Activated gamma-delta T cell (primary cell): ENCODE measurements at places on chromosomes 11 and 22.

DNA sequence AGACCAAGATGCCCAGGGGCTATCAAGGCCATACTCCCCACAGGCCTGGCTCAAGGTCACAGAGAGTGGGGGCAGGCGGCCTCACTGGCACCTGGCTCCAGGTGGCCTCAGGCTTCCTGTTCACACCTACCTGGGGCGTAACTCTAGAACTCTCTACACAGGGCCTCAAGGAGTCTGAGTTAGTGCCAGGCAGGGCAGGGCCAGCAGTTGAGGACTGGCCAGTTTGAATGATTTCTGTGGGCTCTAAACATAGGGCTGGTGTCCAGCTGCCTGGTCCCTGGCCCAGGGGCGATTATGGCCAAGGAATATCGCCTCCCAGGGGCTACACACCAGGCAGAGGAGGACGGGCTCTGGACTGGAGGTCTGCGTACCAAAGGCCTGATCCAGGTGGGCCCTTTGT is 79.2 kb downstream of the WNT7B start:
- DNase-seq = no peak

DNA sequence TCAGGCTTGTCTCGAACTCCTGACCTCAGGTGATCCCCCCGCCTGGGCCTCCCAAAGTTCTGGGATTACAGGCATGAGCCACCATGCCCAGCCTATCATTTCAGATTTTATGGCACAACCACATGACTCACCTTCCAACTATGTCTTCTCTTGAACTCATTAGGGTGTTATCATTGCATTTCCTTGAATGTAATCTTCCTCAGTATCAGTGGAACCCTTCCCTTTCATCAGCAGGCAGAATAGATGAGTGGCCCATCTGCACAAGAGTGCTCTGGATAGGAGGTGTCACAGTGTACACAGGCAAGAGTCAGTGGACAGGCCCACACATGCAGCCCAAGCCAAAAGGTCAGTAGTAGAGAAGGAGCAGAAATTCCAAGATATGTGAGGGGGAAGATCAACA is 29.1 kb upstream of the AQP11 start:
- no peak for DNase-seq

DNA sequence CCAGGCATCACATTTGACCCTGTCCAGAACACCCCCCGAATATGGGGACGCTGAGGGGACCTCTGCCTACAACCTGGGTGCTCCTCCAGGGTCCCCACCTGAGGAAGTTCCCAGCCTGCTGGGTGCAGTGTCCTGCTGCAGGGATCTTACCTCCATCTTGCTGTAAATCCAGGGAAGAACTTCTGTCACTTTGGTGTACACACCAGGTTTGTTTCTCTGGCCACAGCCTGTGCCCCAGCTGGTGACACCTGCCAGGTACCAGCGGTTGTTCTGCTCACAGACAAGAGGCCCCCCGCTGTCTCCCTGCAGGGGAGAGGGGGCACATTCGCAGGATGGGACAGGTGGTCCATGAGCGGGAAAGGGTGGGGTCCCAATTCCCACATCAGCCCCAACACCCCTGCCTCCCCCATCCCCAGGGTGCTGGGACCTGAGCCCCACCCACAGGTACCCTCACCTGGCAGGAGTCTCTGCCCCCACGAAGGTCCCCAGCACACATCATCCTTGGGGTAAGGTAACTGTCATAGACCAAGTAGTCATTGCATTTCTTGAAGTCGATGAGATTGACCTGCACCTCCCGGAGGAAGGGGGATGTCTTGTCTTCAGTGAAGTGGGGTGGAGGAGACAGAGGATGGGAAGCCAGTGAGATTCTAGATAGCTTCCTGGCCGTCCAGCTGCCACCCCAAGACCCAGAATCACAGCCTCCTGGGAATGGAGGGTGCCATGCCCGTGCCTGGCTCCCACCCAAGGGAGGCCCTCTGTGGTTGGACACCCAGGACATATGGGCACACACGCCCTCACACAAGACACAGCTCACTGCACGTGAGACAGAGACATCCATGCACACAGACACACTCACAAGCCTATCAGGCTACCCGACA is 25.5 kb downstream of the TMPRSS13 start:
- no peak for DNase-seq

- DNase-seq = no peak
Measured at GRCh38 chr11:29293825-29294224, 723.0 kb downstream of the KCNA4 start.

DNA sequence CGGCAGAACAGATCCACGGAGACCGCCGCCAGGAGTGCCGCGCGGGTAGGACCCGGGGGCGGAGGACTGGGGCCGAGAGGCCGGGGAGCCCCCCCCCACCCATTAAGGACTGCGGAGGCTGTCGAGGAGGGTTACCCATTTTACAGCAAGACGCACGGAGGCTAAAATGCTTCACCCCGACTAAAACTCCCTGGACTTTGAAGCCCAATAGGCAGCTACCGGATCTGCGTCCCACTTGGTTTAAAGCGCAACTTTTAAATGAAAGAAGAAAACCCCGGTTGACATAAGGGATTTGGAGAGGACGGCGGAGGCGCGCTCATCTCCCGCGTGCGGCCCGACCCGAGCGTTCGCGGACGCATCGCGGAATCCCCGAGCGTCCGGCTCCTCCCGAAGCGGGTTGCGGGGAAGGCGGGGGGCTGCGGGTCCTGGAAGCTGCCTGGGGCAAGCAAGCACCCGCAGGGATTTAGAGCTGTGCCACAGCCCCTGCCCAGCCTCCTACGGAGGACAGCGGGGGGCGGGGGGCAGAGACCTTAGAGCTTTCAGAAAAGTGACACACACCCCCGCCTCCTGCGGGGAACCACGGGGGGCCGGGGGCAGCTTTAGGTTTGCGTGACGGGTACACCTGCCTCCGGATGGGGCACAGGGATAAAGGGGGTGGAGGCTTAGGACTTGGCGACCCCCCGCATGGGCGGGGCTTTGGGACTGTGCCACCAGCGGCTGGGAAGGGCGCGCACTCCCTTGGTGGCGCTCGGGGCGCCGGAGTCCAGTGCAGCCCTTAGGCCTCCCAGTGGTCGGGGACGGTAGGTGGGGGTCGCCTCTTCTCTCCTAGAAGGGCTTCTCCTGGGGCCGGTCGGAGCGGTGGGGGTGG is 760 bp upstream of the CELSR1 start:
- no peak for DNase-seq

GRCh38 chr22:46635756-46636155 is 15.6 kb downstream of the GRAMD4 start:
- DNase-seq = no peak

GRCh38 chr22:50289942-50290630 is 17.4 kb downstream of the PLXNB2 start:
- no peak for DNase-seq
